Astrocyte (in vitro differentiated cells and primary cell): ENCODE measurements at places on chromosomes 7 and 10. TPM values are rescaled to one million over a fixed set of nuclear protein-coding genes. Genes with fewer than 3 reads are reported as not detected.

The STAG3 gene
- 0.34 and 0.36 TPM in 2 replicates for total RNA-seq

The CALML3 gene
- not detected in 2 replicates for total RNA-seq

The FRMPD2 gene
- 0.39 and 0.43 TPM in 2 replicates for total RNA-seq

The DYNC1I1 gene
- 3.2 TPM in 2 replicates for total RNA-seq

The LAMB1 gene
- total RNA-seq = 403 and 411 TPM in 2 replicates

The POM121L12 gene
- not detected in 2 replicates for total RNA-seq

The VSTM4 gene
- 1.1 and 1.8 TPM in 2 replicates for total RNA-seq

The ECHDC3 gene
- total RNA-seq = 1.9 and 2.1 TPM in 2 replicates

The ZCCHC24 gene
- 21.4 and 26.2 TPM in 2 replicates for total RNA-seq

The HTR5A gene
- total RNA-seq = not detected in 2 replicates

The MRLN gene
- not detected in 2 replicates for total RNA-seq

DNA sequence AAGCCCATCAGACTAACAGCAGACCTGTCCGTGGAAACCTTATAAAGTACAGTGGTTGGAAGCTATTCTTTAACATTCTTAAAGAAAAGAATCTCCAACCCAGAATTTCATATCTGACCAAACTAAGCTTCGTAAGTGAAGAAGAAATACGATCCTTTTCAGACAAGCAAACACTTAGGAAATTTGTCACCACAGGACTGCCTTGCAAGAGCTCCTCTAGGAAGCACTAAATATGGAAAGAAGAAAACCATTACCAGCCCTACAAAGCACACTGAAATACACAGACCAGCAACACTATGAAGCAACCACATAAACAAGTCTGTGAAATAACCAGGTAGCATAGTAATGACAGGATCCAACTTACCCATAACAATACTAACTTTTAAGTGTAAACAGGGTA is 177.7 kb upstream of the PRSS1 start:
- no peaks in the 10 kb centered on the region for H3K27me3 ChIP-seq
- H3K27ac ChIP-seq = no peak overlapping the region
- H3K4me3 ChIP-seq = no peak overlapping the region
- no peak for DNase-seq
- no peaks in the 10 kb centered on the region for H3K36me3 ChIP-seq
- H3K4me1 ChIP-seq = peaks cover 23% of the 10 kb centered on the region

- no peaks in the 10 kb centered on the region for H3K27me3 ChIP-seq
- H3K27ac ChIP-seq = no peak overlapping the region
- no peaks in the 10 kb centered on the region for H3K36me3 ChIP-seq
Measured at GRCh38 chr10:24415455-24416125, 206.7 kb downstream of the KIAA1217 start.

GRCh38 chr10:129932751-129933433 is 31.2 kb downstream of the EBF3 start:
- no peaks in the 10 kb centered on the region for H3K27me3 ChIP-seq
- H3K27ac ChIP-seq = no peak overlapping the region
- H3K4me3 ChIP-seq = no peak overlapping the region
- H3K36me3 ChIP-seq = no peaks in the 10 kb centered on the region
- DNase-seq = no peak

DNA sequence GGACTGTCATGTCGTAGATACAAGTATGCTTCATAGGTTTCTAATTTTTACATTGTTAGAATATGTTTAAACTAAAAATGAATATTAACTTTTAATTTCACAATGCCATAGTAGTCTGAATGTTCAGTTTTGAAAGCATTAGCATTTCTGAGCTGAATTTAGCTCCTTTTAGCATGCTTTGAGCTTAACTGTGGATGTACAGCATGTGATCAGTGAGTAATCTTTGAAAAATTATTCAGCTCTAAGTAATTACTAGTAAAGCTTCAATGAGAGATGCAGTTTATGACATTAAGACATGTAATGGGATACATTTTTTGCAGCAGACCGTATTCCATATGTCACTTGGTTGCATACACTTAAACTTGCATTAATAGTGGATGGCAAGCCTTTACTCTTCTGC is 114.1 kb upstream of the WNT16 start:
- no peaks in the 10 kb centered on the region for H3K4me1 ChIP-seq
- no peak overlapping the region for H3K4me3 ChIP-seq
- H3K27ac ChIP-seq = no peak overlapping the region
- H3K27me3 ChIP-seq = no peaks in the 10 kb centered on the region
- DNase-seq = no peak
- H3K36me3 ChIP-seq = no peaks in the 10 kb centered on the region

DNA sequence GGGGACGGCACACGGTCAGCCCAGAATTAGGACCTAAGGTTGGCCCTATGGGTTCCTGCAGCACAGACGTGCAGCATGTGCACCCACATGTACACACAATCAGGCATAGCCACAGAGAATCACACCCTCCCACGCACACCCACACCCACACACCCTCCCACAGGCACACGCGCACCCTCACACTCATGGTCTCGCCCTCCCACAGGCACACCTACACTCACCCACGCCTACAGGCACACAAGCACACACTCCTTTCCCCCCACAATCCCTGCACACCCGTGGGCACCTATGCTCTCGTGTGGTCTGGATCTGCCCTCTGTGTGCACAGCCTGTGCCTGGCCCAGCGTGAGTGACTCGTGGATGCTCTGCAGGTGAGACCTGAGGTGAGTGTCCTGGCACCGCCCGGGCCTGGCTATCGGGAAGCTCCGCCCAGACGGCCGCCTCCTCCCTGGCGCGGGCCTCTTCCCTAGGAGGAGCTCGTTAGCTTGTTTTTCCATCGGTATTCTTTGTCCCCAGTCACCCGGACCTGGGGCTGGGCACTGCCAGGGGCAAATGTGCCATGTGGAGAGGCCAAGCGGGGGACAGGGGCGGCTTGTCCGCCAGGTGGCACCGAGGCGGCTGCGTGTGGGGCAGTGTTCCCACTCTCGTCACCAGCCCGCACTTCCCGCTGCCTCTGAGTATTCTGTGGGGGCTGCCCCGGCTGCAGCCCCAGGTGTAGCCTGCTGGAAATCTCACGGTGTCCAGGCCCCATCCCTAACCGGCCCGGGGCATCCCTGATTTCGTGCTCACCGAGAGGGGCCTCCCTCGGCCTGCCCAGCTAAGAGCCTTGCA is 110.2 kb upstream of the FAM20C start:
- H3K4me3 ChIP-seq = no peak overlapping the region
- H3K36me3 ChIP-seq = no peaks in the 10 kb centered on the region
- H3K27ac ChIP-seq = no peak overlapping the region
- H3K27me3 ChIP-seq = peaks cover 6% of the 10 kb centered on the region
- H3K4me1 ChIP-seq = peaks cover 19% of the 10 kb centered on the region

- no peak overlapping the region for H3K27ac ChIP-seq
- DNase-seq = no peak
- H3K4me1 ChIP-seq = no peaks in the 10 kb centered on the region
- H3K36me3 ChIP-seq = no peaks in the 10 kb centered on the region
- H3K27me3 ChIP-seq = no peaks in the 10 kb centered on the region
Measured at GRCh38 chr7:49513911-49514310, 259.5 kb upstream of the VWC2 start.

GRCh38 chr7:36967387-36967786 is 243.1 kb upstream of the AOAH start:
- H3K4me3 ChIP-seq = no peak overlapping the region
- H3K4me1 ChIP-seq = no peaks in the 10 kb centered on the region
- no peak overlapping the region for H3K27ac ChIP-seq
- no peaks in the 10 kb centered on the region for H3K27me3 ChIP-seq
- H3K36me3 ChIP-seq = no peaks in the 10 kb centered on the region

DNA sequence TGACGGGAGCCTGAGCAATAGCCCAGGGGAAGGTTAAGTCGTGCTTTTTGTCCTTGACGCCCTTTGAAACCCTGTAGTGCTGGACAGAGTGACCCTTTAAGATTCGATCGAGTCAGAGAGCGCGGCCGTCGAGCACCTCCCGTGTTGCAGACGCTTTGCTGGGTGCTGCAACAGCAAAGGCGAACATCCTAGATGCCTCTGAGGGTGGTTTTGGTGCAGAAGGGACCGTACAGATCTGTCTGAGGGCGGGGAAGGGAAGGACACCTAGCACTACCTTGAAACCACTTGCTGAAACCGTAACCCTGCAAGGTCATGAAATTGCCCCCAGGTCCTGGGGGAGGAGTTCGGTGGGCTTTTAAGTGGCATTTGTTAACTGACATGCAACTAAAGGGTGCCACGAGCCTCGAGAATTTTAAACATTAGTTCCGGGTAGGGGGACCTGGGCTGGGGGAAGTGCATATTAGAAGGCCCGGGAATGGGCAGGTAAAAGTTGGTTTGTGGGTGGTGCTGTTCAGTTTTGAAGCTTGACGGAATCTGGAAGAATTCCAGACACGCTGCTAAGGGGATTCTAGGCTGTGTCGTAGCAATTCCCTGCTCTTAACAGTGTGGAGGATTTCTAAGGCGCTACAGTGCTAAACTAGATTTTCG is 786 bp downstream of the ATP5F1C start:
- H3K27ac ChIP-seq = peak overlapping the region; percentile 90
- H3K4me1 ChIP-seq = peaks cover 33% of the 10 kb centered on the region
- peak overlapping the region; percentile 100 for H3K4me3 ChIP-seq
- no peak for DNase-seq

- peaks cover 9% of the 10 kb centered on the region for H3K4me1 ChIP-seq
- H3K36me3 ChIP-seq = no peaks in the 10 kb centered on the region
- H3K27me3 ChIP-seq = no peaks in the 10 kb centered on the region
- no peak overlapping the region for H3K27ac ChIP-seq
Measured at GRCh38 chr7:36690514-36691187, 33.6 kb downstream of the AOAH start.

GRCh38 chr7:91228927-91229558 is 35.2 kb upstream of the FZD1 start:
- peak overlapping the region; percentile 34 for H3K27ac ChIP-seq
- DNase-seq = no peak
- H3K27me3 ChIP-seq = no peaks in the 10 kb centered on the region
- H3K4me1 ChIP-seq = peaks cover 18% of the 10 kb centered on the region
- no peaks in the 10 kb centered on the region for H3K36me3 ChIP-seq
- H3K4me3 ChIP-seq = no peak overlapping the region

DNA sequence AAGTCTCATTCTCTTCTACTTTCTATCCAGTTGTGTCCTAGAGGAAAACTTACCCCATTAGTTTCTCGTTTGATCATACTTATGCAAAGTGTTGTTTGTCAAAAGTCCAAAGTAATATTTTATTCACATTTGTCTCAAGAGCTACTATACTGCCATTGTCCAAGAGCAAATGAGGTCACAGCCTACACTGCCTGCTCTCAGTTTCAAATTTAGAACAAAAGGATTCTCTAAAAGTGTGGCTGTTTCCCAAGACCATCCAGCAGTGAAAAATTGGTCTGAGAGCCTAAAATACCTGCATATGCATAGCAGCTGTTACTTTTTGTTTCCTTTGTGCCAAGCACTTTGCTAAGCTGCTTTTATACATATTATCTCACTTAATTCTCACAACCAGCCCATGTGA is 439.5 kb upstream of the NFE2L3 start:
- no peak for DNase-seq
- no peaks in the 10 kb centered on the region for H3K4me1 ChIP-seq
- no peaks in the 10 kb centered on the region for H3K27me3 ChIP-seq
- H3K27ac ChIP-seq = no peak overlapping the region
- no peaks in the 10 kb centered on the region for H3K36me3 ChIP-seq

GRCh38 chr7:40199076-40199802 is 64.4 kb downstream of the SUGCT start:
- peak overlapping the region; percentile 79 for H3K27ac ChIP-seq
- H3K4me3 ChIP-seq = no peak overlapping the region
- no peaks in the 10 kb centered on the region for H3K27me3 ChIP-seq
- H3K4me1 ChIP-seq = peaks cover 17% of the 10 kb centered on the region

DNA sequence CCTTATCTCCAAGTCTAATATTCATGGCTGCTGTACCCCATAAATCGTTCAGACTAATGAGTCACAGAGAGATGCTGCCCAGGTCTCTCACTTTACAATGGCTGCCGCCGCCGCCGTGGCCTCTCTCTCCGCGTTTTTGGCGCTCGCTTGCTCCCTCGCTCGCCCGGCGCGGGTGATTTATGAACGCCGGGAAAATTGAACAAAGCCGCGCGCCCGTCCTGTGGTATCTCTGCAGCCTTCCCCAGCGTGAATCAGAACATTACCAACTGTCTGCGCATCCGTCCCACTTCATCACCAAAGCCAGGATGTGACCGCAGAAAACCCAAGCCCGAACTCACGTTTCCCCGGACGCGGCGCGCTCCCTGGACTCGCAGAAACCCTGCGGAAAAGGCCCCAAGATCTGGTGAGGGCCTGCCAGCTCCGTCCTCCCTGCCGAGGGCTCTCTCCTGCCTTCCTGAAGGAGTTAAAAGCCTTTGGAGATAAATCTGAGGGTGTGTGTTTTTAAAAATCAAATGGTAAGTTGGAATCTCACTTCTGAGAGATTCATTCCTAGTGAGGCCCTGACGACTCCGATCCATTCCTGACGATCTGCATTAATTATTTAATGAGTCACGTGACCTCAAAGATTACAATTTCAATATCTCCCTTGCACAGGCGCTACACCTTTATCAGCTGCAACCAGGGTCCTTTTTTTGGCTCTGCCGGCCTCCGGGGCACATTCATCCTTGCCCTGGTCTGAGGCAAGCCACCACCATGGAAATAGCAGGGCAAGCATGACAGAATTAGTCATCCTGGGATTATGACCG is 6.3 kb downstream of the HOXA4 start:
- peaks cover 74% of the 10 kb centered on the region for H3K27me3 ChIP-seq
- no peaks in the 10 kb centered on the region for H3K36me3 ChIP-seq
- H3K4me3 ChIP-seq = no peak overlapping the region
- peak; percentile 96 for DNase-seq

DNA sequence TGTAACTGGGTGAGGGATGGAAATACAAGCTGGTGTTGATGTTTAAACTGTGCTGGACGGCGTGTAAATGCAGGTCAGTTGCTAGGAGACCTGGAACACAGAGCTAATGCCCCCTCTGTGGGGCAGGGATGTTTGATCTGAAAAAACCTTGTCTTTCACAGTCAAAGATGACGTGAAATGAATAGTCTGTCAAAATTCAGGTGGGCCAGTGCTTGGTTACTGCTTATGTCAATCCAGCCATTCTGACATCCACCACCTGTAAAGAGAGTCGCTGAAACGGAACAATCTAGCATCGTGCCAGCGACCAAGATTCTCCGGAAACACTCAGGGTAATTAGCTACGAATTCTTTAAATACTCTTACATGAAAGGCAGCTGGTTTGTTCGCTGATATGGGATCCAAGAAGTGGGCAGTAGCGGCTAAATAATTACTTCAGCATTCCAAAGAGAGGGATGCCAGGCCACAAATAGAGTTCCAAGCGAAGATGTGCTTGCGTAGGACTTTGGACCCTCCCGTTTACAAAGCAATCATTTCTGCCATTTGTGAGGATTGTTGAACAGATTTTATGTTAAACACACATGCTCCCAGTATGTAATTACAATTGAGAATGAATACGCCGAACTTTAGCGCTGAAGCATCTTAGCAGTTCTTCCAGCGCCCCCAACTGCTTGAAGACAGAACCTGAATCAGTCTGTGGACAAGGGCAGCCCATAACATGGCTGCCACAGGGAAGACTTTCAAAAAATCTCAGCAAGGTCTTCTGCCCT is 7.3 kb upstream of the ASB4 start:
- H3K27me3 ChIP-seq = no peaks in the 10 kb centered on the region
- no peaks in the 10 kb centered on the region for H3K36me3 ChIP-seq
- peak overlapping the region; percentile 31 for H3K4me3 ChIP-seq
